Panc1 (cell line): ENCODE measurements at places on chromosomes 2 and 18.

DNA sequence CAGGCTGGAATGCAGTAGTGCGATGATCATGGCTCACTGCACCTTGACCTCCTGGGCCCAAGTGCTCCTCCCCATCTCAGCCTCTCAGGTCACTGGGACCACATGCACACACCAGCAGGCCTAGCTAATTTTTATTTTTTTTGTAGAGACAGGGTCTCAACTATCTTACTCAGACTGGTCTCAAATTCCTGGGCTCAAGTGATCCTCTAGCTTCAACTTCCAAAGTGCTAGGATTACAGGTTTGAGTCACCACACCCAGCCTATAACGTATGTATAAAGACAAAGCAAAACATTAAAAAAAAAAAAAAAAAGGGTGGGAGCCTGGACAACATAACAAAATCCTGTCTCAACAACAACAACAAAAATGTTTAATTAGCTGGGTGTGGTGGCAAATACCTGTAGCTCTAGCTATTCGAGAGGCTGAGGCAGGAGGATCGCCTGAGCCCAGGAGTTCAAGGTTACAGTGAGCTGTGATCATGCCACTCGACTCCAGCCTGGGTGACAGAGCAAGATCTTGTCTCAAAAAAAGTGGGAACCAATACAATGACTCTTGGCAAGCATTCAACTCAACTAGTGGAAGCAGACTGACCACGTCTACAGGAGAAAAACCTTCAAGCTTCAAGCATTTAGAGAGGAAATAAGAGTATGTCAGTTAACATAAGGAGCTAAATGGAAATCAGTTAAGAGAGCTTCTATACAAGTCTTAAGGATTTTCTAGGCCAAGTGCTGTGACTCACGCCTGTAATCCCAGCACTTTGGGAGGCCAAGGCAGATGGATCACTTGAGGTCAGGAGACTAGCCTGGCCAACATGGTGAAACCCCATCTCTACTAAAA is 2.6 kb downstream of the GTF3C2 start:
- DNase-seq = no peak

- DNase-seq = no peak
Observed at GRCh38 chr18:13589943-13590342, 136.4 kb downstream of the FAM210A start.

DNA sequence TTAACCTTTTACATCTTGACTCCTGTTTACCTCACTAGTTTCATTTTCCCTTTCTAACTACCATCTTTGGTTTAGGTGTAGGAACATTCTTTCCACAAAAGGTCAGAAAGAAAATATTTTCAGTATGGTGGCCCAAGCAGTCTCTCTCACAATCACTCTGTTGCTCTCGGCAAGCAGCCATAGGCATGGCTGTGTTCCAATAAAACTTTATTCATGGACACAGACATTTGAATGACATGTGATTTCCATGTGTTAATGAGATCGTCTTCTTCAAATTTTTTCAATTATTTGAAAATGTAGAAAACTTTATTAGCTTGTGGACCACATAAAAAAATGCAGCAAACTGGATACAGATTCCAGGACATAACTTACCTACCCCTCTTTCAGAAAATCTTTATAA is 109.7 kb upstream of the CNTNAP5 start:
- DNase-seq = no peak

DNA sequence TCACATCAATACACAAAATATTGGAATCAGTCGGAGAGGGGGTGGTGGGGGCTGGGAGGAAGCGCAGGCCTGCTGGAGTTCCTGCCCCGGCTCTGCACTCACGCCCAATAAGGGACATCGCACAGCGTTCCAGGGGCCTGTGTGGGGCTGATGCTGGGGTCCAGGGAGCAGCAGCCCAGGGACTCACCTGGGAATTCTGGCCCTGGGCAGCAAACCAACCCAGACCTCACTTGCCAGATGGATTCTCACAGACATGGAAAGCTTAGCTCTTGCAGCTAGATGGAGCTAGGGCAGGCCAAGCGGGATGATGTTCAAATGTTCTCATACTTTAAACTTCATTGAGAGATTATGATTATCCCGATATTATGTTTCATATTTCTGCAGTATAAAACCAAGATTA is 266.6 kb upstream of the TANK start:
- no peak for DNase-seq

GRCh38 chr2:103161456-103162289 is 399.8 kb downstream of the TMEM182 start:
- peak; percentile 12 for DNase-seq

DNA sequence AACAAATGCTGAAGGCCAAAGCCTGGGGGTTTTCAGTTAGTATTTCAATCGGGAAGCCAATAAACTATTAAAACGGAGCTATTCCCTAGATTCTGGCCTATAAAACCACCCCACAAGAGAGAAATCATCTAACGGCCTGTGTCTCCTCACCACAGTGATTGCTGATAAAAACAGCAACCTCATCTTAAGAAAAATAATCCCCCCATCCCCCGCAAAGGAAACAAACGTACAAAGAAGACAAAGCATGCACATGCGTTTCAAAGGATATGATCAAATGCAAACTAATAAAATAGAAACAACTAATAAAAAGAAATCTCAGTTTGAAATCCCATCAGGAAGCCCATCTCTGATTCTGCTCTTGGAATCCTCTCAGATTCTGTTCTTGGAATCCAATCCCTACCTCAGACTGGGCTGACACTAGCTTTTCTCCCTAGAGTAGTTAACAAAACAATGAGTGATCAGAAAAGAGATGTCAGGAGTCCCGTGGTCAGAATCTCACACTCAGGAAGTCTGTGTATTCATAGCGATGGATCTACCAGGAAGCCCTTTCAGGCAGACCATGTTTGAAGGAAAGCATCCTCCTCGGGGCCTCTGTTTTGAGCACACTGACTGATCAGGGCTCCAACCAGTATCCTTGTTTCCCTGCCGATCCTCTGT is 150.7 kb downstream of the THADA start:
- DNase-seq = no peak

- no peak for DNase-seq
Observed at GRCh38 chr2:104476563-104476988, 377.3 kb upstream of the POU3F3 start.

- no peak for DNase-seq
Observed at GRCh38 chr2:34031097-34031496, 432.0 kb upstream of the FAM98A start.

DNA sequence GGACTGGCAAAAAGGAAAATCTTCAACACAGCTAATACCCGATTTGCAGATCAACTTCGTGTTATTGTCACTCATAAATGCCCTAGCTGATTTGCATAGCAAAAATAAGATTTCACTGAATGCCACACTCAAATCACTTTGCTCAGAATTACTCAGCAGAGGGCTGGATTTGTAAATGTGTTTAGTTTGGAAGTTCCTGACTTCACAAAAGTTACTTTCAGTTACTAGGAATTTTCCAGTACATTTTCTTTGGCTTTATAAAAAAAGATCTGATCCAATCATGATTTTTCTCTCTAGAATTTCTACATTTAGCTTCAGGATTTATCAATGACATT is 433.3 kb upstream of the ID2 start:
- no peak for DNase-seq

DNA sequence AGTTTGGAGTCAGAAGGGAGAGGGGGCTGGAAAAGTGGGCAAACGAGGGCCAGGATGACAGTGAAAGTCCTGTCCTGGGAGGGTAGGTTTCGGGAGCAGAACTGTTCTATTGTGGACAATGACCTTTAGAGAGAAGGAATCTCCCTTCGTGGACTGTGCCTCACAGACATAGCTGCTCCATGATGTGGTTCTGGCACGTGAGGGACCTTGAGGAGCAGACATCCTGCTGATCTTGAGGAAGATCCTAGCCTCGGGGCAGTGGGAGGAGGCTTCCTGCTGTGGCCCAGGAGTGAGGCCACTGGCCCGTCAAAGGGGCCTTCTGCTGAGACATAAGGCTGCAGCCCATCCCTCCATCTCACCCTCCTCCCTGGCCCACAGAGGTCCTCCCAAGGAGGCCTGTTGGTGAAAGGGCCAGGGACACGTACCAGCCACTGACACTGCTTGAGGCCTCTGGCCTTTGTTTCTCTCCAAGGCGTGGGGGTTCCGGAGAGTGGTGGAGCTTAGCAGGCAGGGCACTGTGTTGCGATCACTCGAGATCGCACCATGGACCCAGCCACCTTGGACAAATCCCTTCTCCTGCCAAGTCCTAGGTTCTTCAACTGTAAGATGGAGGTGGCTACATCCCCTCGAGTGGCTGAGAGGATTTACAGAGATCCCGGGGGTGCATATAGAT is 167.2 kb downstream of the CELF4 start:
- no peak for DNase-seq

GRCh38 chr18:79355433-79356335 is 40.0 kb upstream of the NFATC1 start:
- DNase-seq = no peak

DNA sequence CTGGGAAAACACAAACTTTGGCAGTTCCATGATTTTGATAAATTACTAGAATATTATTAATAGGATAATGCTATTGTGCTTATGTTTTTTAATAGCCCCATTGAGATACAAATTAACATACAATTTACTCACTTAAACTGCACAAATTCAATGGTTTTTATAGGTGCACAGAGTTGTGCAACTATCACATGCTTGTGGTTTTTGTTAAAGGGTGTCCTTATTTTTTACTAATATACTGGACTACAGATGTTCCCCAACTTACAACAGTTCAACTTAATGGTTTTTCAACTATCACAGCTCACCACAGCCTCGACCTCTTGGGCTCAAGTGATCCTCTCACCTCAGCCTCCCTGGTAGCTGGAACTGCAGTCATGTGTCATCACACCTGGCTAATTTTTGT is 76.6 kb downstream of the OSBPL1A start:
- no peak for DNase-seq

DNA sequence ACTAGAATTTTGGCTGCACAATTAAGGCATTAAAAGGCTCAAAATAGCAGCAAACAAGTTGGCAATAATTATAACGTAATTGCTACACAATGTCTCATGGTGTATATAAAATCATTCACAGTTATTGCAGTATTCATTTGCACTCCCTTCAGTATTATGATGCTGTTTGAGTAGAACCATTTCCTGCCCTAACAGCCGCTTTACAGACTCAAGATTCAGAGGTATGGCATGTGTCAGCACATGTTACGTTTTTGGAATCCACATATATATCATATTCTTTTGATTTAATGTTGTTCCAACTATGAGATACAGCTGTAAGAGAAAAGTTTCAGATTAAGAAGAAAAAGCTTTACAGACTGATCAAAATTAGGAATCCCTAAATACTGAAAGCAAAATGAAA is 56.3 kb upstream of the NCKAP5 start:
- no peak for DNase-seq

- no peak for DNase-seq
Observed at GRCh38 chr2:23745726-23746105, 181.2 kb downstream of the ATAD2B start.

- DNase-seq = no peak
Observed at GRCh38 chr2:202718614-202719013, 83.8 kb downstream of the FAM117B start.

DNA sequence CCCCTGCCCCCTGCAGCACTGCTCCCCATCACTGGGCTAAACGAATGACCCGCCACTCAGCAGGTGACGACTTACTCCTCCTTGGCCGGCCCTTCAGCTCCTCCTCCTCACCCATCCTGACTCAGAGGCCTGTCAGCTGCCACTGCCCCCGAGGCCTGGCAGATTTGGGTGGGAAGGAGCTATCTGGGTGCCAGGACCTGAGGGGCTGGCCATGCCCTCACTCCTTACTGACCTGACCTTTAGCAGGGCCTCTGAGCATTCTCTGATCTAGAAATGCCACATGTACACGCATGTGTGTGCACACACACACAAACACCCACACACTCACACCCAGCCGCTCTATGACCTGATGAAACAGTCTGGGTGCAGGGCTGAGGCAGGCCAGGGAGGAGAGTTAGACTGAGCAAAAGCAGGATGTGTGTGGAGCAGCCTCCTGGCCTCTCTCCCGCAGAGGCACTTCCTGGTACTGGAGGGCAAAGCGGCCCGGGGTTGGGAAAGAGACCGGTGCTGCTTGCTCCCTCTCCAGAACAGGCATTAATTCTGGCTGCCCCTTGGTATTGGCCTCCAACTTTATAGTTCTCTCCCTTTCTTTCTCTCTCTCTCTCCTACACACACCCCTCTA is 68.0 kb downstream of the ZFP36L2 start:
- DNase-seq = no peak

GRCh38 chr2:19854596-19855541 is 46.9 kb downstream of the TTC32 start:
- DNase-seq = no peak

DNA sequence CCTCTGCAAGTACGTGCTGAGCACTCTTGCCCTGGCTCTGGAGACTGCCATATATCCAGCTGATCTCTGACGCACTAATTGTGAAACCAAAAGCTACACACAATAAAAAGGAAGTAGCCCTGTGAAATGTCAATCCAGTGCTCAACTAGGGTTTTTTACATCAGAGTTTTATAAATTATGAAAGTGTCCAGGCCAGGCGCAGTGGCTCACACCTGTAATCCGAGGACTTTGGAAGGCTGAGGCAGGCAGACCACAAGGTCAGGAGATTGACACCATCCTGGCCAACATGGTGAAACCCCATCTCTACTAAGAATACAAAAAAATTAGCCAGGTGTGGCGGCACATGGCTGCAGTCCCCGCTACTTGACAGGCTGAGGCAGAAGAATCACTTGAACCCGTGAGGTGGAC is 24.5 kb upstream of the PEX13 start:
- no peak for DNase-seq

DNA sequence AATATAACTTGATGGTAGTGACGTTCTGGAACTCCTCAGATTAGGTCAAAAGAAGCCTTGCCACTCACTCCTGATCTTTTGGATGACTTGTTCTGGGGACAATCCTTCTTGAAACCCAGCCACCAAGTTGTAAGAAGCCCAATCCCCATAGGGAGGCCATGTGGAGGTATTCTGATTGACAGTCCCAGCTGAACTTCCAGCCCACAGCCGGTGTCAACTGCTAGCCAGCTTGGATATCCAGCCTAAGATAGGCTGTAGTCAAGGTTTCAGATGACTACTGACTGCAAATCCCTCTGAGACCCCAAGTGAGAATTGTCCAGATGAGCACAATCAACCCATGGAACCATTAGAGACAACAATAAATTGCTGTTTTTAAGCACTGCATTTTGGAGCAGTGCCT is 31.4 kb downstream of the EIF2AK2 start:
- DNase-seq = no peak

DNA sequence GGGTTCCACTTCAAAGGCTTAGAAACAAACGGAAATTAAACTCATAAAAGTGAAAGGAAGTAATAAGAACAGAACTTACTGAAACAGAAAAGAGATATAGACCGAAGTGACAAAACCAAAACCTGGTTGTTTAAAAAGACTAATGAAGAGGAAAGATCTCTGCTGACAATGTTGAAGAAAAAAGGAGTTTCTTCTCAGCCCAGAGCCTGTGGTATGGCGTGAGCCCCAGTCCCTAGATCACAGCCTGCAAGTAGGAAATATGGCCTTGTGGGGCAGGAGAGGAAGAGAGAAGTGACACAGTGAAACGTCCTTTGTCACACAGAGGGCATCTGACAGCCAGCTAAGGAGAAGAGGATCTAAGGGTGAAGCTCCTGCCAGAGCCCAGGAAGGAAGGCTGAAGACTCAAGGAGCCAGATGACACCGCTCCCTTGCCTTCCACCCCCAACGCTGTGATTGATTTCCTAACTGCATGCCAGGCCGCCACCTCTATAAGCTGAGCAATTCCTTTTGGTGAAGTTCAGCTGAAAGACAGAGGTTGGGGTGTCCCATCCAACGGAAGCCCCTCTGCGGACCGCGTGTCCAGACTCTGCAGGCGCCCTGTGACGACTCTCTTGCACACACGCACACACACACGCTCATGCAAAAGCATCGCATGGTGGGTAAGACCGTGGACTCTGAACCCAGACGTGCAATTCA is 141.1 kb downstream of the HDAC4 start:
- DNase-seq = no peak

GRCh38 chr2:71456617-71457016 is 3.3 kb downstream of the DYSF start:
- no peak for DNase-seq
